Retinal pigment epithelial cell (primary cell): ENCODE measurements at places on chromosomes 7 and 10.

DNA sequence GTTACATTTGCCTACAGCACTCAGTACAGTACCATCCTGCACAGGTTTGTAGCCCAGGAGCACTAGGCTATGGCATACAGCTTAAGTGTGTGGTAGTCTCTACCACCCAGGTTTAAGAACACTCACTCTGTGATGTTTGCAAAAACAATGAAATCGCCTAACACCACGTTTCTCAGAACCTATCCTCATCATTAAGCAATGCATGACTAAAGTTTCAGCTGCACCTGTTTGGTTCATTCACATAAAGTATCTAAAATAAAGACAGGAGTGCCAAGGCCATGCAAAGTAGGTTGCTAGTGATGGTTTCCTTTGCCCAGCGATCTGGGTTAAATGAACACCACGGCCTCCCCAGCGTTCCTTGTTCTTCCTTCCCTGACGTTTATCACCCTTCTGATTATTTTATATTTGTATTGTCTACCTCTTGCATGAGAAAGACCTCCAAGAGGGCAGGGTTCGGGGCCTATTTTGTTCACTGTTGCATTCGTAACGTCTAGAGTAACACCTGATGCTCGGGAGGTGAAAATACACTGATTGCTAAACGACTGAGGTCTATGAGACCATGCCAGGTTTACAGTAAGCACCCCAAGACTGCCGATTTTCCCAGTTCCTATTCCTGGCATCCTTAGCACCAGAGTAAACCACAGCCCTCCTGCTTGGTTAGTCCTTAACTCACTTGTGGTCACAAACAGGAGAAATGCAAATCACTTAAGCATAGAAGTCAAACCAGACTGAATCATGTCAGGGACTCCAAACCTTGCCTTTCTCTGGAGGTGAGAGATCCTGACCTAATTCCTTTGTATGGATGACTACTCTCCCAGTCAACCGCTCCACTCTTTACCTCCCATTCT, 204.1 kb upstream of the NFE2L3 start:
- DNase-seq: no peak

DNA sequence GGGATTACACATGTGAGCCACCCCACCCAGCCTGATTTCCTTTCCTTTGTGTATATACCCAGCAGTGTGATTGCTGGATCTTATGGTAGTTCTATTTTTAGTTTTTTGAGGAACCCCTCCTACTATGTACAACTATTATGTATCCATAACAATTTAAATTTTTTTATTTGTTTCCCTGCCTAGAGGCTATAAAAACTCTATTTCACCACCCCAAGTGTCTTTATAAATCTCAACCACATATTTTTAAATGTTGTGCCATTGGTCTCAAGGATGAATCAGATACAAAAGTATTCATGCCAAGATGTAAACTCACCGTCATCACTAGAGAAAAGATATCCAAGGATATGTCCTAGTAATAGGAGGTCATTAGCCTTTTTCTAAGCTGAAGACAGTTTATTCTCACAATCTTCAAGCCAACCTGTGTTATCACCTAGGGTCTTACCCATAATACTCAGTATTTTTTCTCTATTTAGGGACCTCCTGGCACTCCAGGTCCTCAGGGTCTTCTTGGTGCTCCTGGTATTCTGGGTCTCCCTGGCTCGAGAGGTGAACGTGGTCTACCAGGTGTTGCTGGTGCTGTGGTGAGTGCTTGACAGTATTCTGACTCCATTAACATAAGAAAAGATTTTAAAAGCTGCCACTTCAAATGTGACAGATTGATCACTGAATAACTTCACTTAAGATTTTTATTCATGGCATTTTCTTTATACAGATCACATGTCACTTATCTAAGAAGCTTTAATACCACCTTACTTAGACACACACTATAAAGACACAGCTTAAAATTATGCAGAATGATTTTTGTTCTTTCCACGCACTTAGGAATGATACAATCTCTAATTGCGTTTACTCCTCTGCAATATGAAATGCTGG, 29.4 kb downstream of the COL1A2 start:
- no peak for DNase-seq

DNA sequence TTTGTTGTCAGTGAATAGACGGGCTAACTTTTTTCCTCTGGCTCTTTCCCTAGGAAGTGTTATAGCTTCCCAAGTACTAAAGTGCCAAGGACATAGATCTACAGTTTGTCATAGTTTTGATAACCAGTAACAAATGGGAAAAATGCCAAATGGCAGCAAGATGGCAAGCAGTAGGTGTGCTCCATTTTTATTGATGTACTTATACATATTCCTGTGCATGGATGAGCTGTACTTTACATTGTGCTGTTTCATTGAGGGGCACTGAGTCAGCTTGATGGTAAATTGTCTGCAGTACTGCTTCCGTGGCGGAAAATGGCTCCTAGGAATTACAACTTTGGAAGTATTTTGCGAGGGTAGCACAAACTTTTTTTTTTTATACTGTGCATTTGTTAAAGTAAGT, 7.1 kb downstream of the ADAM22 start:
- DNase-seq: no peak

DNA sequence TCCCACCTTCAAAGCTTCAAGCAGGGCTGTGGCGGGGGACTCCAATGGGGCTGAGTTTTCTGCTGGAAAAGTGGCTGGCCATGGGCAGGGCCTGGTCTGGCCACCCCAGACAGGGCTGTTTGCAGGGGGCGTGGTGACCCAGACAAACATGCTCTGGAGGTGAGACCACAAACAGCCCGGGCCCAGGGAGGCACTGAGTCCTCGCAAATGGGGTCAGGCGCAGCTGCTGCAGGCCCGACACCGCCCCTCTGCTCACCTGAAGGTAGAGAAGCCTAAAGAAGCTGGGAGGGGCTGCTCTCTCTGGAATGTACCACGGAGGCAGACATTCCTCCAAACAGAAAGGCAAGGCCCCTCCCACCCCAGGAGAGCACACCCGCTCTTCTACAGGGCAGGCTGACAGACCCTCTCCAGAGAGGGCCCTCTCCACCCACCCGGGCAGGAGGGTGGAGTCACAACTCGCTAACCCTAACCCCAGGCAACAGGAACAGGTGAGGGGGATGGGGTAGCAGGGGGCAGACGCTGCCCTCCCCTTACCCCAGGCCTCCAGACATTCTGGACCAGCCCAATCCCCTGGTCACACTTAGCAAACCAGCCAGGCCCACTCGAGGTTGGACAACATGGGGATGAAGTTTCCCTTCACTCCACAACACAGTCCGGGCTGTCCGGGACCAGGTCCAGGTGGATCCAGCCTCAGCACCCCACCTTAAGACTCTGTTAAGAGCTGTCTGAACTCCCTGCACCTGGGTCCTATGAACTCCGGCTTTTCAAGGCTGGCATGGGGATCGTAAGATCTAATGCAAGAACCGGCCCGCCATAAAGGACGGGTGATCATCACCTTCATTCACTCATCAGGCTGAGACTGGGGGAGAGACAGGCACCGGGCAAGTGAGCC, 32.3 kb downstream of the OAT start:
- no peak for DNase-seq

DNA sequence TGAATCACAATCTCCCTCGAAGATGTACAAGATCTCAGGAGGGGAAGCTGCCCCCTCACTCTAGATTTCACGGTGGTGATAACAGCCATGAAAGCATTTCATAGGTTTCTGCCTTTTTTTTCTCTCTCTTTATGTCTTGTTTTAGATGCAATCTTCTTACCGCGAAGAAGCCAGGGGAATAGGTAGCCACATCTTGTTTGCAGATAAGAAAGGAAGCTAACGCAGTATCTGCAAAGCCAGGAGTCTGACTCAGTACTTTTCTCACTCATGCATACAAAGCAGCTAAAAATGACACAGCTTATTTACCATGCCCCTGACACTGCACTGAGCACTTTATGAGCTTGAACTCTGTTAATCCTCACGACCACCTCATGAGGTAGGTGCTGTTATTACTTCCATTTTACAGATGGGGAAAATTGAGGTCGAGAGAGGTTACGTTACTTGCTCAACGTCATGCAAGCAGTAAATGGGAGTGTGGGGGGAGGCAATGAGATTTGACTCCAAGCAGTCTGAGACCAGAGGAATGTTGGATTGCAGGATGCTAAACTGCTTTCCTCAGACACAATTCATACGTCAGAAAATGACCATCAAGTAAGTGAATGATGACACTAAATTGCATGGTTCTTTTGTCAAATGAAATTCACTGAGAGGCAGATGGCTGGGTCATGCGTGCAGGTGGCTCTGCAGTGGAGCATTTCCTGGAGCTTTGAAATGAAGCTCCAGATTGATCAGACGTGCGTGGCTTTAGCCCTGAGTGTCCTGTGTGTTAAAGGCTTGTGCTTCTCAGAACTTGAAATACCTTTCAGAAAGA, 3.3 kb downstream of the MAP3K8 start:
- no peak for DNase-seq

- DNase-seq: no peak
Measured at GRCh38 chr10:30803892-30804322, 174.4 kb upstream of the LYZL2 start.

DNA sequence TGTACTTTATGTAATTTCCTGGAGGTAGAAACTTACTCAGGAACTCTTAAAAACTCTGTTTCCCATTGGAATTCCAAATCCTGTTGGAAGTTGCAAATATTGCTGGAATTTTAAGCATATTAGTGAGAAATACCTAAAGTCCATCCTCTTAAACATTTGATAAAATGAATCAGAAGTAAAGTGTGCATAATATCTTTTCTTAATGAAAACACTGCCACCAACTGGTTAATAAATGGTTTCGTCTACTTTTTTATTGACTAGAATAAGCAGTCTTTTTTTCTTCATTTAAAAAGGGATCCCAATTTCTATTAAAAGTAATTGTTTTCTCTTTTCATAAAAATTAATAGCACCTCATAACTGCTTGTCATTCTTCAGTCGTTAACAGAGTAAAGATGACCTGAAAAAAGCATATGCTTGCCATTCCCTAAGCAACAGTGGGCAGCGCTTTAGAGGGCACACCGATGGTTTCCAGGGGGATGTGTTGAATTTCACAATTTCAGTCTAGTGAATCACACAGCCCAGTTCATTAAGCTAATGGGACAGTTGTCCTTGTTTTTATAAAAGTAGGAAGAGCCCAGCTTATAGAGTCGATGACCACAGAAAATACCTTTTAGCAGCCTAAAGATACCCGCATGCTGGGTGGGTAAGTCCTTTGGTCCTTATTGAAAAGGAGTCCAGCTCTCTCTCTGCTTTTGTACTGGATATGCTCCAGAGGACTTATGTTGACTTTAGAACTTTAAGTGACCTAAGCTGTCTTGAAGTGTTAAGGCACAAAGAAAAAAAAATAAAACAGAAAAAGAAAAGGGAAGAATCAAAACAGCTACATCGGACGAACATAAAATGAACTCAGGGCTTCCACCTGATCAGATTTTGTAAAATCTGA, 28.5 kb downstream of the NPS start:
- DNase-seq: no peak

- no peak for DNase-seq
Measured at GRCh38 chr10:9875353-9875752, 1142.3 kb upstream of the CELF2 start.

- DNase-seq: no peak
Measured at GRCh38 chr10:3893901-3894563, 109.0 kb upstream of the KLF6 start.

DNA sequence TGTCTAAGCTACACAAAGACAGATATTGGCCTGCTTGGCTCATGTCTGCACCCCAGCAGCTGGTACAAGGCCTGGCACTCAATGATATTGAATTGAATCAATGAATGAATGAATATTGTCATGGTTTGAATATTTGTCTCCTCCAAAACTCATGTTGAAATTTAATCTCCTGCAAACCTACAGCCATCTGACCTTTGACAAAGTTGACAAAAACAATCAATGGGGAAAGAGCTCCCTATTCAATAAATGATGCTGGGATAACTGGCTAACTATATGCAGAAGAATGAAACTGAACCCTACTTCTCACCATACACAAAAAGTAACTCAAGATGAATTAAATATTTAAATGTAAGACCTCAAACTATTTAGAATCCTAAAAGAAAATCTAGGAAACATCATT, 144.7 kb downstream of the CYP26A1 start:
- DNase-seq: no peak

DNA sequence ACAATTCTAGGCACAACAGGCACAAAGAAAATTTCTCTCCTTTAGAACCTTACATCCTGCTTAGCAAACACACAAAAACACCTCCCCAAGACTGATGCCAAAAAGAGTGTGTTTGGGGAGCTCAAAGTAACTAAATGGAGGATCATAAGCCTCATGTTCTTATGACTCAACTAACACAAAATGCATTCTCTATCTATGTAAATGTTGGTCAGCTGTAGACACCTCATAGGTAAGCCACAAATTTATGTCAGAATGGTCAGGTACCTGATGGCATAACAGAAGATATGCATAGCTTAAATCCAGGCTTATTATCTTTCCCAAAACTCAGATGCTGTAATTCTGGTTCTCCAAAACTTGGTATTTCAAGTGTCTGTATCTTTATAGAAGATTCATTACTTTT, 315.1 kb downstream of the C7orf25 start:
- DNase-seq: no peak

DNA sequence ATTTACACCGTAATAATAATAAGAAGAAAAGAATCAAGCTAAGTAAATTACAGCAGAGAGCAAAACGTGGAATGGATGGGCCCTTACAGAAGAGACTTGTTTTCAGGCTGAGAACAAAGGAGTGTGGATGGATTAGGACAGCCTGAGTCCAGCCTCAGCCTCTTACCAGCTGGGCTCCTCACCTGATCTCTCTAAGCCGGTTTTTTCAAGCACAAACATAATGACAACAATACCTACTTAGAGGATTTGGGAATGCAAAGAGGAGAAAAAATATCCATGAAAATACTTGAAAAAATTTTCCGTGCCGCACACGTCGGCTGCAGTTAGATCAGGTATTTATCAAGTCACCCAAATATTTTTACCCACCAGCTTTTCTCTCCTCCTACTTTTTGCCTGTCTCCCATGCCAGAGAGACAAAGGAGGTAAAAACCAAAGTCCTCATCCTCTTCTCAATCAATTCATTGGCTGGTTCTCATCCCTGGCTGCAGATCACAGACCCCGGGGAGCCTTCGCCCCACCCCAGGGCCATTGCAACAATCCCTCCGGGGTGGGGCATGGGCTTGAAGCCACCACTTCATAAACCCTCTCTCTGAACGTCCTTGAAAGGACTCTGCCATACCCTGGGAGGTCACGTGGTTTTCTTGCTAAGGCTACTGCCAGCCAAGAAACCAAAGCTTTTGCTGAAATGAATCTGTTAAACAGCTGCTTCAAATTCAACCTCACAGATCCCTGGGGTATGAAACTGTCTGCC, 29.7 kb upstream of the GTF2I start:
- DNase-seq: peak; percentile 83

GRCh38 chr10:129023082-129023481, 444.0 kb upstream of the MGMT start:
- no peak for DNase-seq

GRCh38 chr10:55870186-55870585, 490.9 kb downstream of the ZWINT start:
- DNase-seq: no peak

DNA sequence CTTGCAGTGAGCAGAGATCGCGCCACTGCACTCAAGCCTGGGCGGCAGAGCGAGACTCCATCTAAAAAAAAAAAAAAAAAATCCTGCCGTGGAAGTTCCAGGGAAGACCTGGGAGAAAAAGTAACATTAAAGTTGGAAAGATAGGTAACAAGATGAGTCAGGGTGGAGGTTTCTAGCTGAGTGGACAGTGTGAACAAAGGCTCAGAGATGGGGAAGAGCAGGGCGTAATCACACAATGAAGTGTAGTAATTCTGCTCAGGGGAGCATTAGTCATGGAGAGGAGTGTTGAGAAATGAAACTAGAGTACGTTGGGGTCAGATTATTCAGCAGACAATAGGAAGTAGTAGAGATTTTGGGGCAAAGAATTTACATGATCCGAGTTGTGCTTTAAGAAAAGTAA, 21.6 kb upstream of the WASL start:
- DNase-seq: no peak
